Stimulated activated CD8-positive, alpha-beta memory T cell treated with anti-CD3 and anti-CD28 coated beads, Interleukin-15, amount 100 ng/mL, for 1 hour (primary cell): ENCODE measurements at places on chromosomes 12 and 14.

DNA sequence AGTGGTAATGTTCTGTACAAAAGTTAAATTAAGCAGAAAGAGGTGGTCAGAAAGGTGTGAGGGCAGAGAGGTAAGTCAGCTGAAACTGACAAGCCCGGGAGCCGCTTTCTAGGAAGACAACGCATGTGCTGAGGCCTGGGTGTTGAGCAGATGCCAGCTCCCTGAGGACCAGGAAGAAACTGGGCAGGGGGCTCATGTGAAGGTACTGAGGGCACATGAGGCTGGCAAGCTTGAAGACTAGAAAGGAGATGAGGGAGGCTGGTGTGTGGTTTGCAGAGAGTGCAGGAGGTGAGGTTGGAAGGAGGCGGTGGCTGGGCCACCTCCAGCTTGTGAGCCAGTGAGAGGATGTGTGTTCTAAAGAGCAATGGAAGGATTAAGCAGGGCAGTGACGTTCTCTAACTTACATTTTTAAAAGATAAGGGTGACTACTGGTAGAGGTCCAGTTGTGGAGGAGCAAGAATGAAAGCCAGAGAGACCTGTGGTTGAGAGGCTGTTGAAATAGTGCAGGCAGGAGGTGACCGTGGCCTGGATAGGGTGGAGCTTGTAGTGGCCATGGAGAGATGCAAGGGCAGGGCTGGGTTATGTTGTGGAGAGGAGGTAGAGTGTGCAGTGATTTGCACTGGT lies 29.1 kb downstream of the ZNF664 start:
- DNase-seq, result no peak

DNA sequence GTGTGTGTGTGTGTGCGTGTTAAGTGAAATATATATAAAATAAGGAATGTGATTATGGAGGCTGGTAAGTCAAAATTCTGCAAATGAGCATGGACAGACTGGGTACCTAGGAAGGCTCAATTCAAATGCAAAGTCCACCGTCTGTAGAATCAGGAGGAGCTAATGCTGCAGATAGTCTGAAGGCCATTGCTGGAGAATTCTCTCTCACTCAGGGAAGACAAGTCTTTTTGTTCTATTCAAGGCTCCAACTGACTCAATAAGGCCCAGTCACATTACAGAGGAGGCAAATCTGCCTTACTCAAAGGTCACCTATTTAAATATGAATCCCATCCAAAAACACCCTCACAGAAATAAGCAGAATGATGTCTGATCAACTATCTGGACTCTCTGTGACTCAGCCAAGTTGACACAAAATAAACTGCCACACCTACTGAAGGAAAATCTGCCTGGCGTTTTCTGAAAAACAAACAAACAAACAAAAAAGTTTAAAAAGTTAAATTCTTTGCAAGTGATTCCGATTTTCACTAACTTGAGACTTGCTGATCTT lies 684 bp upstream of the KLRF2 start:
- DNase-seq, result no peak

DNA sequence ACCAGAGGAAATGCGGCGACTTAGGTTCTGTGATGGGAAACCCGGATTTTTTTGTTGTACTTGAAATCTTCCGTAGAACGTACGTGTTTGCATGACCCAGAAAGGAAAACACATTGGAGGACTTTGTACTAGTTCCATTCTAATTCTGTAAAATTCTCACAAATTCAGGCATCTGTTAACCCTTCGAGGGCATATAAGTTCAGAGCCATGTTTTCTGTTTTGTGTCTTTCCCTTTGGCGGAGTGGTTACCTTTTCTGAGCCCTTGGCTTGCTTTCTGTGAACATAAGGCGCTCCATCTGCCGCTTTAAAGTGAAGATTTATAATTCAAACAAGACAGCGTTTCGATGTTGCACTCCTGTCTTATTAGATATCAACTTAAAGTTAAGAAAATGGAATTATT lies 34.2 kb downstream of the BICD1 start:
- DNase-seq, result no peak

DNA sequence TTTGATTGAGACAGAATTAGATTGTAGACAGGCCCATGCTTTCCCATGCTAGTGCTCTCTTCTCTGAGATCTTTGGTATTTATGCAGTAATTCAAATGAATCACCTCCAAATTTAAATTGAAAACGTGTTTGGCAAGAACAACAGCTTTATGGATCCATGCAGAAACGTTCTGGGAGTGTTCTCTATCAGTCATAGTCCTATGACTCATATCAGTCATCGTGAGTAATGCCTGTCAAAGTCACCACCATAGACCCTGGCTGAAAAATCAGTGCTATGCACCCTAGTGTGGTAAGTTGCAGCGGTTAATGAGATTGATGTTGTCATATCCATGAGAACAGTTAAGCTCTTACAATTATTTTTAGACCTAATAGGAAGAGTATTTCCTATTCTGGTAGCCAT lies 90.1 kb upstream of the FOXG1 start:
- DNase-seq, result no peak
